ENCODE measurements at places on chromosomes 2 and 18.

GRCh38 chr2:40346535-40347354, 105.1 kb downstream of the SLC8A1 start:
- DNase-seq = no peak

DNA sequence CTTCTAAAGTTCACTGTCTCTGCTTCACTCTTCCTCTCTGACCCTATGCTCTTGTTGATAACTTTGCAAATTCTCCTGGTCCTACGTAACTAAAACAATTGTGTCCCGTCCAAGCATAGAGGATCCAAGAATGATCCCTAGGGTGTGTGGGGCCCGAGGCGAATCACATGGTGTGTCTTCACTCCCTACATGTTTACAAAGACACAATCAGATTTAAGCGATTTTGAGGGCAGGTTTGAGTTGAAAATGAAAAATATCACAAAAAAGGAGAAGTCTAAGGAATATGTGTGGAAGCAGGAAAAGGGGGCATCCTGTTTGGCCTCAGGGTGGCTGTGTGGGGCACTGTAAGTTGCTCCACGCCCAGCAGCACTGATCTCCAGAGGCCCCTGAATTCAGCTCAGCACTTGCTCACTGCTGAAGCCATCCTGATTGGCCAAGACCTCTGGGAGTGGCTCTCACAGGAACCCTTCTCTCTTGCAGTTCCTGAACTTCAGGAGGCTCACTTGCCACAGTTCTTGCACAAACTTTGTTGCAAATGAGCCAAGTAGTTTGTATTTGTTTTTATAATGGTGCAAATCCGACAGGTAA, 363.6 kb downstream of the ZNF521 start:
- DNase-seq = no peak

DNA sequence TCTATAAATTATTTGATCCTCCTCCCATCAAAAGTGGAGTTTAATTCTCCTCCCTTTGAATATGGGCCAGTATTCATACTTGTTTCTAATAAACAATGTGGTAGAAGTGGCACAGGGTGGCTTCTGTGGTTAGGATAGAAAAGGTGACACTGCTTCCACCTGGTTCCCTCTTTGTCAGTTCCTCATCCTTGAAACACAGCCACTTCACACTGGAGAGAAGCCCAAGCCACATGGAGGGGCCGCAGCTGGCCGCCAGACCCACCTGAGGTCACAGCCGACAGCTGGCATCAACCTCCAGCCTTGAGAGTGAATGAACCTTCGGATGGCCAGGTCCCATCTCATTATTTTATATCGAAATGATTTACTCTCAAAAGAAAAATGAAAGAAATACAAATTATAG, 27.5 kb upstream of the SLC66A3 start:
- DNase-seq = no peak

GRCh38 chr18:5196253-5197031, 615 bp downstream of the AKAIN1 start:
- DNase-seq = no peak

GRCh38 chr2:74646201-74646600, 1.9 kb downstream of the M1AP start:
- no peak for DNase-seq

GRCh38 chr2:217218269-217219163, 358.7 kb upstream of the TNP1 start:
- DNase-seq = no peak

DNA sequence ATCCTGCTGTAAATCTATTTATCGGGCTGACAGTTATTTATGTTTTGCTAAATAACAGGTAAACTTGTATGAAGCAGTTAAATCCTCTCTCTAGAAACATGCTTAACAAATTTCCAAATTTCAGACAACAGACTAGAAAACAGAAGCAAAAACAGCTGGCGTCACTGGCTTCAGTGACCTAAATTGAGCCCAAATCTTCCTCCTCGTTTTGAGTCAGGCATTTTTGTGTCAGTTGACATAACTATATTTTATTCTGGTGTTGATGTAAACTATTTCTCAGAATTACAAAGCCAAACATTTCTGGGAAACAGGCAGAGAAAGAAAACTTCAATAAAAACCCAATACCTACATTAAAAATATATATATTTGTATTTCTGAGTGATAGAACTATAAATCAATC, 21.7 kb downstream of the RBMS1 start:
- peak; percentile 14 for DNase-seq

- no peak for DNase-seq
Observed at GRCh38 chr2:235238537-235238936, 255.3 kb upstream of the AGAP1 start.

GRCh38 chr2:72183016-72183415, 35.4 kb upstream of the CYP26B1 start:
- DNase-seq = no peak

- no peak for DNase-seq
Observed at GRCh38 chr2:241773511-241774418, 2.9 kb upstream of the GAL3ST2 start.

DNA sequence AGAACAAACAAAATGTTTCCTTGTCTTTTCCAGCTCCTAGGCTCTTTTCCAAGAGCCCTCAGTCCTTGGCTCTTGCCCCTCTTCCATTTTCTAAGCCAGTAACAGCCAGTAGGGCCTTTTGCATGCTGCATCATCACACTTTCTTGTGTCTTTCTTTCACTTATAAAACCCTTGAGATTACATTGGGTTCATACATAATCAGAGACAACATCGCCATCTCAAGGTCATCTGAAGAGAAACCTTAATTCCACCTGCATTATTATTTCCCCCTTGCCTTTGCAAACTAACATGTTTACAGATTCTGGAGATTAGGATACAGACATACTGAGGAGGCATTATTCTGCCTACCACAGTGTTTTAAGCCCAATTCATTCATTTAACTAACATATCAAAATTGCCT, 697.3 kb downstream of the TRIB2 start:
- DNase-seq = no peak

All from activated CD4-positive, alpha-beta T cell treated with anti-CD3 and anti-CD28 coated beads, Interleukin-2, amount 50 U/mL, for 1 hour (primary cell).